Fibroblast of skin of back (primary cell): ENCODE measurements at places on chromosomes 1 and 21.
A peak's percentile ranks its signal among the peaks of the same experiment; 100 is the strongest.

- DNase-seq, result peak; percentile 27
Observed at GRCh38 chr1:183198463-183198862, 12.4 kb downstream of the LAMC2 start.

DNA sequence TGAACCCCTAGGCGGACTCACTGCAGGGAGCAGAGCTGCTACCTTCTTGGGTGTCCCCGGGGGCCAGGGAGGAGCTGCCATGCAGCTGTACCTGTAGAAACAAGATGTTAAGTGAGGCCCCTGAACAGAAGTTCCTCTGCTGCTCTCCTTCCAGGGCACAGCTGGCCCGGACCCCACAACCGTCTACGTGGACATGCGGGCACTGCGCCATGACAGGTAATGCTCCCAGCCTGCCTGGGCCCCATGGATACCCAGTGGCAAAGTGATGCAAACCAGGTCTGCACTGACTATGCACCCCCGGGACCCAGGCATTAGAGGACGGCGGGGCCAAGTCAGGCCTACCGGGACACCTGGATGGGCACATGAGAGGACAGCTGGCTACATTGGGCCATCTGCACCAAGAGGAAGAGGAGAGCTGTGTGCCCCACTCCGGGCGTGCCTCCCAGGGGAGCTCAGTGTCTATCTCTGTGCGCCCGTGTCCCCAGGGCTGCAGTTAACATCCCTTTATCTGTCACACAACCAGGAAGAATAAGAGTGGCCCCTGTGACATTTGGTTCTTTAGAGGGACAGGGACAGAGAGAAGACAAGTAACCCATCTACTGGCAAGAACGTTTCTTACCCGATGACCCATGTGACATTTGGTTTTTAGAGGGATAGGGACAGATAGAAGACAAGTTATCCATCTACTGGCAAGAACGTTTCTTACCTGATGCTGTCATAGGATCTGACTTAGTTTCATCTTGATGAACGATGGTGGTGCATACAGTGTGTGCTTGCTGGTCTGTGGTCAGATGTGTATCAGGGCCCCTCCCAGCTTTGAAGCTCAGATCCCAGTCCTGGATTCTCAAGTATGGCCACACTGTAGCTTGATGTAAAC, 44.1 kb downstream of the S100B start:
- no peak for DNase-seq

DNA sequence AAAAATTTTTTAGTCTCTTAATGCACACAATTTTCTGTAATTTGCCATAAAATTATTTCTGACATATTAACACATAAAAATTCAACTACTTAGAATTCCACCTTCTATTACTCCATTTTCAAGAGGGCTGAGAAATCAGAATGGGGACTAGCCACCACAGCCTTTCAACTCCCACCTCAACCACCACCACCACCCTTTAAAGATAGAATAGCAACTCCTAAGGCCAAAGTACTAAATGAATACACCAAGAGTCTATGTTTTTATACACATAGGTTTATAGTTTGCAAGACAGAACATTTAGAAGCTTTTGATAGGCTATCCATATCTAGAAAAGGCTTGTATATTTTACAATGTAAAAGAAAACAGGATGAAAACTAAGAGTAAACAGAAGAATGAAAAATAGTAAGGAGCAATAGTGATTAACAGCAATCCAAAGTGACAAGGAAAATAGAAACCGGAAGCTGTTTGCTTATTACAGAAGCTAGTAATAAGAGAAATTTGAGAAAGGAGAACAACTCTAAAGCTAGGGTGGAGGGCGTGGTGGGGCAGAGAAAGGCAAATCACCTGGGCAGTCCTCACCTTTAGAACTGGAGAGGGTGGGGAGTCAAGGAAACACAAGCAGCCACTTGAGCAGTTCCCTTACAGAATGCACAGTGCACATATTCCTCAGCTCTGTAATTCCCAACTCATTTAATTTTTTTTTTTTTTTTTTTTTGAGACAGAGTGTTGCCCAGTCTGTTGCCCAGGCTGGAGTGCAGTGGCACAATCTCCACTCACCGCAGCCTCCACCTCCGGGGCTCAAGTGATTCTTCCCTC, 27.7 kb downstream of the EPS15 start:
- DNase-seq, result no peak

- DNase-seq, result no peak
Observed at GRCh38 chr1:225896937-225897549, 8.1 kb upstream of the LEFTY1 start.

DNA sequence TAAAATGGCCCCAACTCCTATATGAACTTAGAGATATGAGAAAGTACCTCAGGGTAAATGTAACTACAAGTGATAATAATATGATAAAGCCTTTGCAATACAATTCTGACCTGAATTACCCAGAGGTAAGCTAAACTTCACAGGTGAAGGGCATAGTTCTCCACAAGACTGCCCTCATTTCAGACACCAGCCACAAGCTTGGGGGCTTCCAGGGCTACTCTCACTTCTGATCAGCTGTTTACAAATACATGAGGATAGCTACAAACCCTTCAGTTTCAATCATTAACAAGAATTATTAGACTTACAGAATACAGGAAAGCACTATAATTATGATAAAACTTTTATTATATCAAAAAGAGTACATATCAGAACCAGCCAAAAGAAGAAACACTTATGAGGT, 18.7 kb upstream of the DPH5 start:
- no peak for DNase-seq
